Right hindlimb (tissue), 1 donor: ENCODE measurements at places on chromosomes 4 and X.

DNA sequence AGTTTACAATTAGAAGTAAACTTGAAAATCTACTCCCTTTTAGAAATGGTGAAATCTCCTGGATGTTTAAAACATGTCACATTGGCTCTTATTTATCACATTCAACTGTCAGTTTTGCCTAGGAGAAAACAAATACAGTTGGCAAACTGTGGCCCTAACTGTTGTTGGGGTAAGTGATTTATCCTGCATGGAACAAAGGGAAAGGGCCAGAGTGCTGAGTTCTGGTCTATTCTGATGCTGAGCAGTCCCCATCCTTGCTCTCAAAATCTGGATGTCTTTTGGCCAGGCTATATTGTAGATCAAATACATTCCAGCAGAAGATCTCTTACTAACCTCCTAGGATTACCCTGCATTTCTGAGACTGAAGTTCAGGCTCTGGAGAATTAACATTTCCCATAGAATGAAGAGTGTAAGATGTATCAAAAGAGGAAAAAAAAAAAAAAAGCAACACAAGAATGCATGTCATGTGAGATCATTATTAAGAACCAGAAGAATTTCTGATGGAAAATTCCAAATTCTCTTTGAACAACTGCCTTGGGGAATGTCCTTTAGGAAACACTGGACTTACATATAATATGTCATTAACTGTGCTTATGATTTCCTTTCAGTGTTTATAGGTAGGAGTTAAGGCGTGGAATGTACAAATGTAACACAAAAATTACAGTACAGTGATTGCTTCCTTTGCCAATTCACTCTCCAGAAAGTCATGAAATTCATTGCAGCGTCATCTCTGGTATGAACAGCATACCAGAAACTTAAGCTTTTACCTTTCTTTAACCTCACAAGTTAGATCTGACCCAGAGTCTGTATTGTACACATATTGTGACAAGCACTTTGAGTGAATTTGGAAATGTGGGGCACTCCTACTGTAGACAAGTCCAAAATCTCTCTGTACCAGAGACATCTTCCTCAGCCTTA, 1012.5 kb upstream of the LCORL start:
- DNase-seq: no peak

DNA sequence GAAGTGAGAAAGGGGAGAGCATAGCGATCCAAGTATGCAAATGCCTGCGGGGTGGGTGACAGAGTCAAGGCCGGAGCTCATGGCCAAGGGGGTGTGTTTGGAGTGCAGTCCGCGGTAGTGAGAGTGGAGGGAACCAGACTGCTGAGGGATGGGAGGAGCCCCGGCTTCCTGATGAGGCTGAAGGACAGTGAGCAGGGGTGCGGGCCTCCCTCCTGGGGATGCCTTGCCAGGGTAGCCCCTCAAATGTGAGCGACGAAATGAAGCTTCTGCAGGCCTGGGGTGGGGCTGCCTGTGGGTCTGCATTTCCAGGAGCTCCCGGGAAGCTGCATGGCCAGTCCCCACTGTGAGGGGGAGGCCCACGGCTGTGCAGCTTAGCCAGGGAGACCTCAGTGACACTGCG, 45.0 kb downstream of the PSAPL1 start:
- peak; percentile 39 for DNase-seq

DNA sequence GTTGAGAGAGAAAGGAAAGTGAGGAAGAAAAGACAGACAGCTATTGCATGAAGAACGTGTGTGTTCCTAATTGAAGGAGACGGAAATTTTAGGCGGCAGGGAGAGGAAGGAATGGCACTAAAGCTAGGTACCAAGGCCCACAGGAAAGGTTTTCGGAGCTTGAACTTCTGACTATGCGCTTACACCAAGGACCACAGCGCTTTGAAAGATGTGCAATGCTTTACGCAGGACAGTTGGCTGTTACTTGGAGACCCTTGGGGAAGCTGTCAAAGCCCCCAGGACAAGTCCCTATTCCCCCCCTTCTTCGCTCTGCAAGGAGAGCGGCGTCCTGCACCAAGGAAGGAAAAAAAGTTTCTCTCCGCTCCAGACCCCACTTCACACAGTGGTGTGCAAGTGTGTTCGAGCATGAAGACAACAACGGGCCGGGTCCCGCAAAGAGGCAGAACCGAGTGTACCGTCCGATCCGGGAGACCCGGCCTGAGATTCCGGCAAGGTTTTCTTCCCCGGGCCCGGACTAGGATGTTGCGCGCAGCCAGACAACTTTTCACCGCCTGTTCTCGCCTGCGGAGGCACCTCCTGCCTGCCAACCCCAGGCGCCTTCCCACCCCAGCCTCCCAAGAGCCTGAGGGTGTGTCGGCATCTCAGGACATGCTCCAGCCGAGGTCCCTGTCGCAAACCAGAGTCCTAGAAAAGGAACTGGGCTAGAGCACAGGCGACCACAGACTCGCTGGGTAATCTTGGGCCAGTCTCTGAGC, 896 bp downstream of the KDR start:
- peak; percentile 19 for DNase-seq

GRCh38 chrX:133989993-133990392, 4.6 kb upstream of the GPC3 start:
- no peak for DNase-seq

DNA sequence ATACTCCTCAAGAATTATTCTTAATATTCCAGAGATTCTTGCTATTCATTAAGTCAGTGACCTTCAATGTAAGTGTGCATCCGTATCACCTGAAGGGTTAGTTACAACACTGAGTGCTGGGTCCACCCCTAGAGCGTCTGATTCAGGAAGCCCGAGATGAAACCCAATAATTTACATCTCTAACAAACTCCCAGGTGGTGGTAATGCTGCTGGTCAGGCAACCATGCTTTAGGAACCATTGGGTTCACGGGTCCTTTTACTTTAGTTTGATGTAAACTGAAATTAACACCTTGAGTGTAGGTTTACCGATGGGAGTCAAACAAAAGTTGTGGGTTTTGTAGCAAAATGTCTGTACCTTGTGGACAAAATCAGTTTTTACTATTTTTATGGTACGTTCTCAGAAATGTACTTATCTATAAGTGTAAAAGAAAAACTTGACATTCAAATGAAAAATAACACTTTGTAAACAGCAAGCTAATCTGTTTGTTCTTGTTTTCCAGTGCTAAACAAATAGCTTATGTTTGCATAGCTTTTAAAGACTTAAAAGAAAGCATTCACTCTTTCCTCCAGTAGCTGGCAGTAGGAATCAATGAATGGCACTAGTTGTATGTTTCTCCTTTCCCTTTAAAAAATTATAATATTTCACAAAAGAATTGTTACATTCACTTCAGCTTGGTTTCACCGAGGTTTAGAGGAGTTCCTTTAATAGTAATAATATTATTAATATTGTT, 32.7 kb downstream of the ACE2 start:
- no peak for DNase-seq

- DNase-seq: peak; percentile 59
These were observed 33.8 kb downstream of the CRLF2 start for GRCh38 chrX:1178580-1179057.

DNA sequence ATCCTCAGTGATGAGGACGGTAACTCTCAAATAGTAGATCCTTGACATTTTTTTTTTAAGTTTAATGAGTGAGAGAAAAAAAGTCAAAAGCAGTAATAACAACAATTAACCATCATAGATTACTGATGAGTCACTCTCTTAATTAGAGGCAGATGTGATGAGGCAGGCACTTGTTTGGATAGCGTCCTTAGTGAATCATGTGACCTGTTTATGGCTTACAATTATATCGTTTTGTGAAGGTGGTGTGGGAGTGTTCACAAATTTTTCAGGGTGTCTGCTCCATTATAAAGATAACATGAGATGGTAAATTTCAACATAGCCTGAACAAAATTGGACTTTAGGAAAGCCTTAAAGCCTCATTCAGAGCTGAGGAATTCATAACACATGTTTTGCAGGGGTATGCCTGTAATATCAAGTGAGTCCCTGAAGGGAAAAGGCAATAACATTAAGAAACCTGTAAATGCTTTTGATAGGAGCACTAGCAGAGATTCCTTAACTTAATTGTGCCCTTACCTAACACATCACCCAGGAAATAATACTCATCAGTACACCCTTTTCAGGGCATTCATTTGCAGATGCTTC, 51.9 kb upstream of the XIAP start:
- DNase-seq: no peak

DNA sequence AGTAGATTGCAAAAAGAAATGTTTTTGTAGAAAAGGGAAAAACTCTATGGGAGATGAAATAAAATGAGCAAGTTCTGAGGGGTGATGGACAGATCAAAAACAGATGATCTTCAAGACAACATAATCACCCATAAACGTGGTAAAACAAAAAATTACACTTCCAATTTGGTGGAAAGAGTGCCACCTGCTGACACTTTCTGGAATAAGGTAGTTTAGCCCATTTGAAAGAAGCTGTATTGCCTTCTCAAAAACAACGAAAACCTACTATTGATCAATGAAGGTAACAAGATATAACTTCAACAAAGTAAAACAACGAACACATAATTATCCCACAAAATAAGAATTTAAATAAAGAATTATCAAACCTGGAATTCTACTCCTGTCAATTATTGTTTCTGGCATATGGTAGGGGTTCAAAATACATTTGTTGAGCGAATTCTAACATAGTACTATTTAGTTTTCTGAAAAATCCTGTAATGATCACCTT, 2.5 kb downstream of the COQ2 start:
- peak; percentile 26 for DNase-seq

- DNase-seq: no peak
These were observed 20.7 kb downstream of the ADH7 start for GRCh38 chr4:99414401-99414800.

- DNase-seq: no peak
These were observed 6.2 kb upstream of the AFF1 start for GRCh38 chr4:86928400-86929255.

GRCh38 chr4:107125496-107125895, 89.4 kb upstream of the DKK2 start:
- DNase-seq: no peak

DNA sequence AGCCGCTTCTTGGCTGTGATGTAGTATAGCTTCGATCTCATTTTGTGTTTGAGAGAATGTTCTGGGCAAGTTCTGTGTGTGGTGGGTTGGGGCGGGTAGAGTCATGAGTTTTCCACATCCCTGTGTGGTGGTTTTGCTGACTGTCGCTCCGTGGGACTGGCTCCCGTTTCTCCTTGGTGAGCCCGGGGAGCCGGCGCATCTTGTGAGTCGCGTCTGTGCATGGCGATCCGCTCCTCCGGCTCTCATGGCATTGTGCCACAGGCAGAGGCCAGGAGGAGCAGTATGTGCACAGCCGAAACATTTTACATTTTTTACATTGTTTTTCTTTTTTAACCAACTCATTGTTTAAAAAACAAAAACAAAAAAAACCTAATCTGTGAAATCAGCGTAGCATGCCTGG, 27.7 kb upstream of the TBC1D14 start:
- DNase-seq: no peak
